Effector memory CD4-positive, alpha-beta T cell (primary cell): ENCODE measurements at places on chromosomes 1 and 21.

- DNase-seq = no peak
Measured at GRCh38 chr1:226646026-226646869, 92.8 kb downstream of the ITPKB start.

- no peak for DNase-seq
Measured at GRCh38 chr1:160978510-160978927, 23.9 kb upstream of the ITLN2 start.

DNA sequence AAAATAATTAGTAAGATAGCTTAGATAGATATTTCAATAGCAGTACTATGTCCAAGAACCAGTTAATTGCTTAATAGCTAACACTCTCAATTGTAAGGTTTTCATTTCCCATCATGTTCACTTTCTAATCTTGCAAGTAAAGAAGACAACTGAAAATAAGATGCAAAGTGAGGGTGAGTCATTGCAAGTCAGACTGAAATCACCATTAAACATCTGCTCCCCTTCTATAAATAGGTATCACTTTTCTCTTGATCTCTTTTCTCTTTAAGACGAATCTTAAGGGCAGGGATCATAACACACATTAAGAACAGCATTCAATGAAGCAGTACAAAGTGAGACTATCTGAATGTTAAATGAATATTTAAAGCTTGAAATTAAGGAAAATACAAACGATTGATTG is 40.4 kb downstream of the UBR4 start:
- DNase-seq = no peak

- DNase-seq = no peak
Measured at GRCh38 chr1:182644886-182645285, 39.5 kb downstream of the RGS8 start.

DNA sequence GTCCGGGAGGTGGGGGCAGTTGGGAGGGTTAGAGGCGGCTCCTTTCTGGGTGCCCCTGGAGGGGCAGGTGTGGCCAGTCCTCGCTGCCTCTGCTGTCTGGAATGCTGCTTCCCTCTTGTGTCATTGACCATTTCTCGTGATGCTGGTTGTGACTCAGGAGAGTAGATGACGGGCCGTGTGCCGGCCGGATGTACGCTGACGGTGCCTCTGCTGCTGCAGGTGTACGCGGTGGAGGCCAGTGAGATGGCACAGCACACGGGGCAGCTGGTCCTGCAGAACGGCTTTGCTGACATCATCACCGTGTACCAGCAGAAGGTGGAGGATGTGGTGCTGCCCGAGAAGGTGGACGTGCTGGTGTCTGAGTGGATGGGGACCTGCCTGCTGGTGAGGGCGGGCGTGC is 13.9 kb downstream of the PRMT2 start:
- DNase-seq = no peak

GRCh38 chr1:222844411-222844779 is 29.6 kb downstream of the DISP1 start:
- DNase-seq = no peak

DNA sequence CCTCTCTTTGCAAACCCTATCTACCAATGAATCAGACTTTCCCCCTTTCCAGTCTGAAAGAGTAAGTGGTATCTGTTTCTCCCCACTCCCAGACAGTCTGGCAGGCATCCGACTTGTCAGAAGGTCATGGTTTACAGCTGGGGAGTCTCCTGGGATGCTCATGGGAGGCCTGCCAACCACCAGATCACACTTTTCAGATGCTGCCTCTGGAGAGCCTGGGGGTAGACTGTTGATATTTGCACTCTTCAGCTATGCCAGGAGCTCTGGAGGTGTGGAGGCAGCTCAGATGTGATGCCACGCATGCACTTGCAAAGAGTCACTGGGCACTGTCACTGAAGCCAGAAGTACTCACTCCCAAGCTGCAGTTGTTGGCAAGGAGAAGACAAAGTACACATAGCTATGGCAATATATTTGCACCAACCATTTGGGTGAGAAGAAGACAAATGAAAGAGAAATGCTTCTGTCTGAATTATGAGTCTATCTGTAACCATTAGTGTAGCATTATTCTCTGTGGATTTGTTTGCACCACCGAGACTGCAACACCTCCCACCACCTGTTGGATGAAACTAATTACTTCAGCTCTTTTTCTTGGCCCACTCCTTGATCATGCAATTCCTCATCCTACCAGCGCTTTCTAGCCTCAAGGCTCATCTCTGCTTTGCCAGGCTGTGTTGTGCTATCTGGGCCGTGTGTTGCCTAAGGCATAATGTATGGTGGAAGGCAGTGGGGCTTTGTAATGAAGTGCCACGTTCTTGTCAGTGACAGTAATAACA is 133.0 kb upstream of the SPAG17 start:
- DNase-seq = no peak

GRCh38 chr1:106222403-106222802 is 834.1 kb upstream of the PRMT6 start:
- no peak for DNase-seq

DNA sequence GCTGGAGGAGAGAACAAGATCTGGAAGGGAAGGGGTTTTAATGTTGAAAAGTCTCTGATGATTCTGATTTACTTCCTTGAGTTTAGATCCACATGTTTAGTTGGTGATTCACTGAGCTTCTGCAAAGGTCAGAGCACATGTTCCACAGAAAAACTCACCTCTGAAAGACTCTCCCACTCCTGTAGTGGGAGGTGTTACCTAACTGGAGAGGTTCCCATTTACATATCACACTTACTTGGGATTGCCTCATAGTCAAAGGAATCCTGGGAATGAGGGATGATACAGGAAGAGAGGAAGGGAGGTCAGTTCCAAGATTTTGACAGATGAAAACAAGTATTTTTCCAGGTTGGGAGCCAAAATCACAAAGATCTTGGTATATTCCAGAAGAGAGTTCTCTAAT is 2.7 kb upstream of the NTNG1 start:
- no peak for DNase-seq

GRCh38 chr1:32915766-32916706 is 14.8 kb upstream of the TMEM54 start:
- DNase-seq = no peak

DNA sequence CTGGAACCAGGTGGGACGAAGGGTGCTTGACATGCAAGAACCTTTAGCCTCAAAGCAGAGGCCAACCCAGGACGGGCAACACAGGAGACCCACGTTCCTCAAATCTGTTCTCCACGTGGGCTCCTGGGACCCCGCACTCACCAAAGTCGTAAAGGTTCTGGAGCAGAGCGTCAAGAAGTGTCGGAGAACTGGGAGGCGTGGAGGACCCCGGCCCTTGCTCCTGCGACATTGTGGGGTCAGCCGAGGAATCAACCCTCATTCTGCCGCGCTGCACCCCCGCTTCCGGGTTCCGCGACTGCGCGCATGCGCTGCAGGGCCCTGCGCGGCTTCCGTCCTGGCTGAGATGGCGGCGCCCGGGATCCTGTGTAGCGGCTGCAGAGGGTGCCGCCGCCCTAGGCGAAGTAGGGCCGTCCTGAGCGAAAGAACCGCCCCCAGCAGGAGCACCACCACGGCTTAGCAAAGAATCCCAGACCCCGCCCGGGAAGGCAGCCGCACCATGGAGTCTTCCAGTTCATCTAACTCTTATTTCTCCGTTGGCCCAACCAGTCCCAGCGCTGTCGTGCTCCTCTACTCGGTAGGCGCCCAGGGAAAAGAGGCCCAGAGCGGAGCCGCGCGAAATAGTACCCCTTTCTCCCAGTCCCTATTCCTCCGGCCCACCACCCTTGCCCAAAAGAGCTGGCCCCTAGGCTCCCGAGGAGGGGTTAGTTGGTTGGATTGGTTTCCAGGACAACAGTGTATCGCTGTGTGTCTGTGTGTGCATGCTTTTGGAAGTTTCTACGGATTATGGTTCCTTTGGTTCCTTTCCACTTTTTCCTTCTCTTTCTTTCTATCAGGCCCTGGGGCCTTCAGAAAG is at the start of gene GNPAT:
Gene GNPAT (plus strand): TSS at position 330 of the 853 bp plus-strand sequence. CDS start 167 bp downstream, at position 497.
- peak; percentile 86 for DNase-seq

DNA sequence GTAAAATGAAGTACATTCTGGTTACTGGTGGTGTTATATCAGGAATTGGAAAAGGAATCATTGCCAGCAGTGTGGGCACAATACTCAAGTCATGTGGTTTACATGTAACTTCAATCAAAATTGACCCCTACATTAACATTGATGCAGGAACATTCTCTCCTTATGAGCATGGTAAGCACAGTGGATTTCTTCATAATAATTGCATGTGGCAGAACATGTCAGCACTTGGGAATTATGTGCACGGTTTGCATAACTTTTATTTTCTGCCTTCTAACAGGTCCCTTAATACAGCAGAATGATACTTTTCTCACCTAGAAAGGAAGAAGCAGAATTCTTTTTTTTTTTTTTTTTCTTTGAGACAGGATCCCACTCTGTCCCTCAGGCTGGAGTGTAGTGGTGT is 3.8 kb downstream of the CTPS1 start:
- no peak for DNase-seq

- no peak for DNase-seq
Measured at GRCh38 chr1:203173566-203173965, 2.1 kb downstream of the MYBPH start.

GRCh38 chr1:119475866-119476439 is 31.1 kb upstream of the HSD3B1 start:
- DNase-seq = no peak

- DNase-seq = no peak
Measured at GRCh38 chr1:107389410-107390396, 248.9 kb downstream of the NTNG1 start.

GRCh38 chr1:75672528-75673393 is 51.7 kb upstream of the ACADM start:
- no peak for DNase-seq

GRCh38 chr1:97338347-97338746 is 582.5 kb downstream of the DPYD start:
- DNase-seq = no peak

- no peak for DNase-seq
Measured at GRCh38 chr1:214678386-214678785, 75.4 kb downstream of the CENPF start.

GRCh38 chr1:208974717-208975116 is 608.8 kb upstream of the CAMK1G start:
- DNase-seq = no peak

DNA sequence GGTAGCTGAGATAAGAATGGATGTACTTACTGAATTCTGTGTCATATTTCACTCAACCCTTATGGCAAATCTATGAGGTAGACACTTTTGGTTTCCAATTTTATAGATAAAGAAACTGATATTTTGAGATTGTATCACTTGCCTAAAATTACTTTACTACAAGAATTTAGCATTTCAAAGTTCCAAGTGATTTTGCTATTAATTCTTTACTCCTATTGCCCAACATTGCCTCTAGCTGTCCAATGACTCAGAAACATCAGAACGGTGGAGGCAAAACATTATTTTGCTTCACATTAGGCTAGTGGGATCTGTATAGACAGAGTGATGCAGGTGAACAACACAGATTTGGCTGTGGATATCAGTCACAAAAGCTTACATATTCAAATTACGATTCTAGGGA is 747.2 kb upstream of the NEGR1 start:
- DNase-seq = no peak

DNA sequence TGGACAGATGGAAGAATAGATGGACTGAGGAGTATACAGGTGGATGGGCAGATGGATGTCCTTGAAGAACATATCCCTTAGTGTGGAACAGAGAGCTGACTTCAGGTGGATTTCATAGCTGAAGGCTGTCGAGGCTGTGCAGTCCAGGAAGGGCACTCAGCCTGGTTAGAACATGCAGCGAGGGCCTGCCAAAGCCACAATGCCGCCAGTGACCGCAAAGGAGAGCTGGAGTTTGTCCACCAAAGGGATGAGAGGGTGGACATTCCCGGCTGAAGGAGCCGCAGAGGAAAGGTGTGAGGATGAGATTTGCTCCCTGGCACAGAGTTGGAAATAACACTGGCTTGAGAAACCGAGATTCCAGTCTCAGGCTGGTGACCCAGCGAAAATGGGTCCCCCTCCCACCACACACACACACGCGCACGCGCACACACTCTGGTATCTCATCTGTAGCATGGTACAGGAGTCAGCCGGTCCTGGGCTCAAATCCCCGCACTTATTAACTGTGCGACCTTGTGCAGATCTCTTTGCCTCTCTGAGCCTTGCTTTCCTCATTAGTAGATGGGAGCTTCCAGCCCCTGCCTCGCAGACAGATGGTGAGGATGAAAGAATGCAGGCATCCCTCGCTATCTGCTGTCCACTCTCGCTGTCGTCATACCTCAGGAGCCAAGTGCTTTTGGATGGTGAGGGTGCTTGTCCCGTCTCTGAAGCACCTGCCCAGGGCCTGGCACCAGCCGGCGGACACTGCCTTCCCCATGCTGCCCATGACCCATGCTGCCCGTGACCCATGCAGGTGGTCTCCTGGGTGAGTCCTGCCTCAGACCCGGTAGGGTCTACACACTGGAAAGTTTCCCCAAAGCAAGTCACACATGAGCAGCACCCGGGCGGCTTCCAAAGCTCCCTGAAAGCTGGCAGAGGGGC is 26.8 kb upstream of the EFHD2 start:
- no peak for DNase-seq

DNA sequence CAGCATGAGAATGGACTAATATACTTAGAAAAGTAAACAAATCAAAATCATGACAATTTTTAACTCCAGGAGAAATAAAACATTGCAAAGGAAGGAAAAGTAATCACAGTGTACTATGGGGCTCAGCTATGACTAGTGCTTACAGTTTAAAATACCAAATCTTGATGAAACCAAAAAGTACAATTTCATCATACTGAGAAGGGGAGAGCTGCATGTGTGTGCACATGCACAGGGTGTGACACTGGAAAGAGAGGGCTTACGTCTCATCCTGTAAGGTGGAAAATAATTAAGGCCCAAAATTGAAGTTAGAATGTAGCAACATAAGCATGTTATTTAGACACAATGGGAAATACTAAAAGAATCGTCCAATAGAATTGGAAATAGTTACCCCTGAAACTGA is 64.6 kb downstream of the OMA1 start:
- DNase-seq = no peak

- DNase-seq = no peak
Measured at GRCh38 chr21:26739189-26739588, 106.0 kb downstream of the ADAMTS1 start.

GRCh38 chr1:174920093-174920492 is 79.7 kb upstream of the CACYBP start:
- DNase-seq = no peak

- no peak for DNase-seq
Measured at GRCh38 chr1:35560256-35561225, 2.9 kb downstream of the NCDN start.

GRCh38 chr1:197485790-197486189 is 217.7 kb downstream of the CRB1 start:
- DNase-seq = no peak

GRCh38 chr1:231605149-231606100 is 21.2 kb upstream of the DISC1 start:
- DNase-seq = no peak

GRCh38 chr1:87778896-87779295 is 450.2 kb downstream of the LMO4 start:
- no peak for DNase-seq

- DNase-seq = no peak
Measured at GRCh38 chr1:25936947-25937346, 30.7 kb upstream of the STMN1 start.

- DNase-seq = peak; percentile 57
Measured at GRCh38 chr1:100038660-100039287, 69.0 kb downstream of the SLC35A3 start.
